ENCODE measurements at places on chromosomes 12 and 14. TPM values are rescaled to one million over a fixed set of nuclear protein-coding genes. Genes with fewer than 3 reads are reported as not detected.

- H3K27me3 ChIP-seq: no peaks in the 10 kb centered on the region
- DNase-seq: no peak
- H3K36me3 ChIP-seq: peaks cover 3% of the 10 kb centered on the region
These were observed 31.5 kb downstream of the CFL2 start for GRCh38 chr14:34682787-34683321.

GRCh38 chr14:106417224-106418049, 891.1 kb downstream of the TMEM121 start:
- DNase-seq: peak; percentile 52
- H3K27ac ChIP-seq: no peak overlapping the region
- H3K4me3 ChIP-seq: no peak overlapping the region
- peaks cover 25% of the 10 kb centered on the region for H3K27me3 ChIP-seq
- no peaks in the 10 kb centered on the region for H3K4me1 ChIP-seq

CMA1 gene
- not detected for total RNA-seq

MIS18BP1 gene
- total RNA-seq: 37.7 TPM

DNA sequence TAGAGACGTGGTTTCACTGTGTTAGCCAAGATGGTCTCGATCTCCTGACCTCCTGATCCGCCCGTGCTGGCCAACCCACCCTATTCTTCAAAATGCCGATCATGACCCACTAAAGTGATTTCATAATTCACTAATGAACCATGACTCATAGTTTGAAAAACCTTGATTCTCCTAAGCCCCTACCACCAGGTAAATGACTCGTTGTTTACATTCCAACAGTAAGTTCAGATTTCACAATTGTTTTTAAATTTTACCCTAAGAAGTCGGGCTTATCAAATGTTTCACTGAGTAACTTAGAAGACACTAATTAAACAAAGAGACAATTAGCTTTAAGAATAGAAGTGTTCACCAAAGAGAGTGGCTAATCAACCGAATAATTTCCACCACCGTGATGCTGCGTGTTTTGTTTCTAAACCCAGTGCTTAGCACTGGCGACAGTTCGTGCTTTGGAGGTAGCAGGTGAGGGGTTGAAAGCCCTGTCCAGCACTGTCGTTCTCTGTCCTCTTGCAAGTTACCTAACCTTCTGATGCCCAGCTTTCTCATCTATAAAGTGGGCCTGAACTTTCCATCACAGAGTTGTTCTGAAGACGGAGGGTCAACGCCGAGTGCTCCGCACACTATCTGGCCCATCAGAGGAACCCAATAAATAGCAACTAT, 136.5 kb downstream of the NTF3 start:
- H3K27ac ChIP-seq: no peak overlapping the region
- H3K36me3 ChIP-seq: no peaks in the 10 kb centered on the region
- H3K4me3 ChIP-seq: no peak overlapping the region
- DNase-seq: no peak
- no peaks in the 10 kb centered on the region for H3K4me1 ChIP-seq

DMAC2L gene
- 22.1 TPM for total RNA-seq

YARS2 gene
- total RNA-seq: 22.7 TPM

GRCh38 chr14:37583358-37584210, 11.5 kb downstream of the FOXA1 start:
- peak; percentile 79 for DNase-seq
- peaks cover 36% of the 10 kb centered on the region for H3K4me1 ChIP-seq
- H3K27ac ChIP-seq: peak overlapping the region; percentile 85

ANKS1B gene
- total RNA-seq: 1.5 TPM

DNA sequence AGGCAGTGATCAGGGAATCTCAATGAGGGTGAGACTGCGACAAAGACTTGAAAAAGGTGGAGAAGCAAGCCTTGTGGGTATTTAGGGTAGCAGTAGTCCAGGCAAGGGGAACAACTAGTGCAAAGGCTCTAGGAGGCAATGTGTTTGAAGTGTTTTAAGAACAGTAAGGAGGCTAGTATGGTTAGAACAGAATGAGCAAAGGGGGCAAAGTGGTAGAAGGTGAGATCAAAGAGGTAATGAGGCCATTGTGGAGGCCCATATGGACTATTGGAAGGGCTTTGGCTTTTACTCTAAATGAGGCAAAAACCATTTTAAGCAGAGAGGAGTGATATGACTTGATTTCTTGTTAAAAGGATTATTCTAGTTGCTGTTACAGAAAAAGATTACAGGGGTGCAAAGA, 16.8 kb downstream of the HIF1A start:
- peaks cover 38% of the 10 kb centered on the region for H3K4me1 ChIP-seq
- peak overlapping the region; percentile 1 for H3K4me3 ChIP-seq
- H3K27me3 ChIP-seq: no peaks in the 10 kb centered on the region

- DNase-seq: no peak
- no peak overlapping the region for H3K4me3 ChIP-seq
- H3K36me3 ChIP-seq: no peaks in the 10 kb centered on the region
- H3K27me3 ChIP-seq: no peaks in the 10 kb centered on the region
- H3K4me1 ChIP-seq: no peaks in the 10 kb centered on the region
These were observed 79.5 kb downstream of the OTOGL start for GRCh38 chr12:80178846-80179245.

- H3K36me3 ChIP-seq: peaks cover 18% of the 10 kb centered on the region
- H3K27ac ChIP-seq: no peak overlapping the region
- H3K4me1 ChIP-seq: no peaks in the 10 kb centered on the region
- DNase-seq: no peak
These were observed 23.6 kb downstream of the TCHP start for GRCh38 chr12:109923481-109924245.

GRCh38 chr12:47188576-47189441, 109.0 kb upstream of the AMIGO2 start:
- H3K27me3 ChIP-seq: no peaks in the 10 kb centered on the region
- DNase-seq: no peak
- no peak overlapping the region for H3K4me3 ChIP-seq
- peaks cover 82% of the 10 kb centered on the region for H3K4me1 ChIP-seq

DNA sequence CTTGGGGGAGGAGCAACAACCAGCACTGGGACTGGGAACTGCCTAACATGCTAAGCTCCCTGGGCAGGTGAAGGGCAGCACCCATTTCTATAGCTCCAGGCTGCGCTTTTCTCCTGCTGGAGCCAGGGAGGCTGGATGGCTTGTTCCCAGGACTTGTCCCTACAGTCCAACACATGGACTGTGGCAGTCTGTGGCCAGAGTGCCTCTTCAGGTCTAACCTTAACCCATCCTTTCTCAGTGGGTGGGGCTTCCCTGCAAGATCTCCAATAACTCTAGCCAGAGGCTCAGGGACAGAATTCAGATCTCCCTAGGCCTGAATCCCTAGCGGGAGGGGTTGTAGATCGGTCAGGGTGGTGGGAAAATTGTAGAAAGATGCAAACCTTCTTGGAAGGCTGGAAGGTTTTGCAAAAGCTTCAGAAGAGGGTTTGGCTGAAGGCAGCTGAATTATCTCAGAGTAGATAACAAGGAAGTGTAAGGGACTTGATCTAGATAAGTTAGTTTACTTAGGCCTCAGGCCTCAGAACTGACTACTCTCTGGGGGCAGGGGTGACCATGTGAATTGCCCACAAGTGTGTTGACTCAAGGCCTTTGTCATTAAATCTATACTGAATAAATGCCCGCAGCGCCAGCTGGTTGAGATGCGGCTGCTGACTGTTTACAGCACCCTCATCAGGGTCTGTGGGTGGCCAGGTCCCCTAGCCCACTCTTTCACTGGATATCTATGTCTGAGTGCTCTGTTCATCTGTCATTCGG, 60.7 kb downstream of the SSPN start:
- H3K27ac ChIP-seq: no peak overlapping the region
- H3K4me3 ChIP-seq: no peak overlapping the region
- no peak for DNase-seq
- H3K36me3 ChIP-seq: no peaks in the 10 kb centered on the region

GRCh38 chr14:65193916-65194590, 91.7 kb upstream of the MAX start:
- H3K4me1 ChIP-seq: no peaks in the 10 kb centered on the region
- no peaks in the 10 kb centered on the region for H3K36me3 ChIP-seq
- H3K4me3 ChIP-seq: no peak overlapping the region
- H3K27me3 ChIP-seq: no peaks in the 10 kb centered on the region
- no peak for DNase-seq

NTN4 gene
- 68.4 TPM for total RNA-seq

GRCh38 chr12:19203539-19204506, 74.3 kb downstream of the PLEKHA5 start:
- peaks cover 1% of the 10 kb centered on the region for H3K36me3 ChIP-seq
- H3K27me3 ChIP-seq: no peaks in the 10 kb centered on the region
- DNase-seq: no peak
- H3K4me1 ChIP-seq: peaks cover 32% of the 10 kb centered on the region

- H3K36me3 ChIP-seq: no peaks in the 10 kb centered on the region
- H3K27ac ChIP-seq: no peak overlapping the region
- H3K27me3 ChIP-seq: peaks cover 36% of the 10 kb centered on the region
- H3K4me1 ChIP-seq: peaks cover 8% of the 10 kb centered on the region
- DNase-seq: peak; percentile 77
These were observed 40.3 kb downstream of the MAP1LC3B2 start for GRCh38 chr12:116599285-116600136.

ERP27 gene
- total RNA-seq: 2.3 TPM

- DNase-seq: no peak
- peaks cover 4% of the 10 kb centered on the region for H3K36me3 ChIP-seq
- H3K4me3 ChIP-seq: no peak overlapping the region
- H3K27ac ChIP-seq: no peak overlapping the region
- peaks cover 24% of the 10 kb centered on the region for H3K4me1 ChIP-seq
These were observed 34.4 kb upstream of the TMEM179 start for GRCh38 chr14:104638927-104639450.

SOAT2 gene
- not detected for total RNA-seq

BHLHE41 gene
- total RNA-seq: 54.1 TPM

GRCh38 chr12:28130625-28131598, 59.3 kb upstream of the CCDC91 start:
- DNase-seq: peak; percentile 64
- H3K36me3 ChIP-seq: no peaks in the 10 kb centered on the region
- H3K4me3 ChIP-seq: no peak overlapping the region
- peak overlapping the region; percentile 92 for H3K27ac ChIP-seq
- peaks cover 20% of the 10 kb centered on the region for H3K4me1 ChIP-seq
- H3K27me3 ChIP-seq: no peaks in the 10 kb centered on the region

P3H3 gene
- 0.56 TPM for total RNA-seq

IKZF4 gene
- 7.3 TPM for total RNA-seq

KRT73 gene
- not detected for total RNA-seq
